ENCODE measurements at places on chromosomes 16 and 17. TPM values are rescaled to one million over a fixed set of nuclear protein-coding genes. Genes with fewer than 3 reads are reported as not detected.
A peak's percentile ranks its signal among the peaks of the same experiment; 100 is the strongest.

GRCh38 chr16:57091975-57092785 lies at the start of gene CPNE2:
Gene CPNE2, plus strand, starts transcription at chr16:57092583. Its CDS starts 18,160 bp downstream, at chr16:57110743.
- DNase-seq = peak; percentile 81

DNA sequence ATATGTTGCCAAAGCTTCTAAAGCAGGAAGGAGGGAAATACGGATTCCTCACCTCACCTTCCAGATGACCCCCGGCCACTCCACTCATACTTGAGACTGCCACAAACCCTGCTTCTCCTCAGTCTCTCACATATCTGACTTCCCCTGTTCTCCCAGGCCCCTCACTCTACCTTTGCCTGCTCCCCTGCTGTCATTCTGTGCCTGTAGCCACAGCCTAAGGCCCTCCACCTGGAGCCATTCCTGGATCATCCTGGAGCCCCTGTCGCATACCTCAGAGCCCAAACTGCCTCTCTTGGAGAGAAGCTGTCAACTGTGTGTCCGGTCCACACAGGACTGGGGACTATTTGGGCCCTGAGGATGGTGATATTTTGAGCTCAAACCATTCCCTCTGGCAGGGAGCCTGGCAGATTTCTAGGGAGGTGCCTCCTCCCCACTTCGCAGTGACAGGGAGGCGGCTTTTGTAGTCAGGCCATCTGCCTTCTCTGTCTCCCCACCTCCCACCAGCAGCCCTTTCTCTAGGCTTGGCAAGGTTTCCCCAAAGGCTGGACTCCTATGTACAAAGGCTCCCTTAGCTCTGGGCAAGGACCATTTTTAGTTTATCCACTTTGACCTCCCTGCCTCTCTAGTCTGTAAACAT lies 2.3 kb upstream of the MED24 start:
- DNase-seq = no peak

GRCh38 chr16:17691899-17692176 lies 221.1 kb upstream of the XYLT1 start:
- DNase-seq = no peak

DNA sequence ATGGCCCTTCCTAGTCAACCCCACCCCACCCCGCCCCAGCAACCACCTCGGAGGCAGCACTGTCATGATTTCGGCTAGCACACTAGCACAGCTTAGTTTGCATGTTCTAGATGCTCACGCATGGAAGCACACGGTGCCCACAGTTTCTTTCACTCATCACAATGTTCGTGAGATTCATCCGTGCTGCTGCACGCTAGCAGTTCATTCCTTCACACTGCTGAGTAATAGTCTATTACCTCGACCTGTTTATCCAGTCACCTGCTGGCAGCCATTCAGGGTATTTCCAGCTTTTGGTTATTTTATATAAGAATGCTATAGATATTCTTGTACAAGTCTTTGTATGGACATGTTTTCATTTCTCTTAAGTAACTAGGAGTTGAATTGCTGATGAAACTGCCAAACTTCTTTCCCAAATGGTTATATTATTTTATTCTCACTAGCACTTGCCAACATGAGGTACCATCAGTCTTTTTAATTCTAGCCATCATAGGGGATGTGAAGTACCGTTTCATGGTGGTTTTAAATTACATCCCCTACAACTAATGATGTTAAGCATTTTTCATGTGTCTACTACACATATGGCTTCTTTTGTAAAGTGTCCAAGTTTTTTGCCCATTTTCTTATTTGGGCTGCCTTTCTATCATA lies 75.7 kb downstream of the CYTH1 start:
- no peak for DNase-seq

DNA sequence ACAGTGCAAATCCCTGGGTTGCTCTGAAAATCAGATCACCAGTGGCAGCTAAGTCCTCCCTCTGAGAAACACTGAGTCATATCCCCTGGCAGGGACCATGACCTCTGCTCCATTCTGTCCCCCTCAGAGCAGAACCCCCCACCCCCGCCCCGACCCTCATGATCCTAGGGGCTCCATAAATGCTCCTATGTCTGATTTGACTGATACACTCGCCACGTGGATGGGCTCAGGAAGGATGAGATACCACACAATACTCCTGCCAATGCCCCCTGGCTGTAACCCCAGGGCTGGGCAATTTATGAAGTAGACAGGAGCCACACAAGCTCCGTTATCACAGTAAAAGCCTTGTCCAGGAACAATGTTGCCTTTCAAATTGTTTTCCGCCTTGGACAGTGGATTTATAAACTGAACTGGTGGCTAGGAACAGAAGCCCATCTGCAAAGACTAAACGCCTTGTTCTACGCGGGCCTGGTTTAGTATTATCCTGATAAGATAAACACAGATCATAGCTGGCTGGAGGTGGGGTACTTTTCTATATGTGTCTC lies 394.8 kb downstream of the SLC39A11 start:
- DNase-seq = no peak

- no peak for DNase-seq
These were observed 29.8 kb upstream of the SPPL2C start for GRCh38 chr17:45814622-45815606.

- DNase-seq = peak; percentile 51
These were observed 2.4 kb downstream of the UTS2R start for GRCh38 chr17:82373731-82374625.

DNA sequence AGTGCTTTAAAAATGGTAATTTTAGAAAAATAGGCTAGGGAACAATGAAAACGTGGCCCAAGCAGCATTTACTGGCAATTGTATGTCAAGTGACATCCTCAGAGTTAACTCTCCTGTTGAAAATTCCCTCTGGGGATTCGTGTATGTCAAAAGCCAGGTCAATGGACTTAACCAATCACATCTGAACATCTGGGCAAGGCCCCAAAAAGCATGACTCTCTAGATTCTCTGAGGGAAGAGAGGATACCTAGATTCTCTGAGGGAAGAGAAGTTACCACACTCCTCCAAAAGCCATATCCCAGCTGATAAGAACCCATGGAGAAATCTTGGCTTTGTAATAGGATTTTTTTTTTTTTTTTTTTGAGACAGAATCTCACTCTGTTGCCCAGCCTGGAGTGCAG lies 23.5 kb downstream of the NFE2L1 start:
- DNase-seq = no peak

DNA sequence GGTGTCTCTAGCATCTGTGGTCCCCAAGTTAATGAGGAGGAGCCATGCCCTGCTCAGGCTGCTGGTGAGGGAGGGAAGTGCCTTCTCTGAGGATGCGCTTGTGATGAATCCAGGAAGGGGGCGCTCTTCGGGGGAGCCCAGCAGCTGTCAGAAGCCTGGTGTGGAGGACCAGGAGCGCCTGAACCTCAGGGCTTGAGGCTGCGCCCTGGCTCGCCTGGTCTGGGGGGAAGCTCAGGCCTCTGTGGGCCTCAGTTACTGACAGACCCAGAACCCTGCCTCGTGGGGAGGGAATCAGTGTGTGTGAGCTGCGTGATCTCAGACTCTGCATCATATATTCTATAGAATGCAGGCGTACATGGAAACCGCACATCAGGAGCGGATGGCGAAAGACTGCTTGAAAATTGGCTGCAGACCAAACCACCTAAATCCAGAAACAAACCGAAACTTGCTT lies 126.1 kb downstream of the SEC14L1 start:
- DNase-seq = no peak

KRT27 gene
- not detected for total RNA-seq

GPT2 gene
- 21.9 TPM for total RNA-seq

VMO1 gene
- 0.70 TPM for total RNA-seq

PLXDC1 gene
- total RNA-seq = 19.3 TPM

PRSS36 gene
- 3.0 TPM for total RNA-seq
